ENCODE measurements at places on chromosomes 3 and 15. TPM values are rescaled to one million over a fixed set of nuclear protein-coding genes. Genes with fewer than 3 reads are reported as not detected.

Gene GOLGA6L7
- total RNA-seq = not detected

Gene CPA3
- total RNA-seq = not detected

Gene TXNRD3
- 2.5 TPM for total RNA-seq

Gene TLR9
- total RNA-seq = 0.23 TPM

All from activated CD8-positive, alpha-beta memory T cell treated with anti-CD3 and anti-CD28 coated beads for 36 hours (primary cell).